Cardiac ventricle fibroblast (primary cell): ENCODE measurements at places on chromosomes 4 and X. TPM values are rescaled to one million over a fixed set of nuclear protein-coding genes. Genes with fewer than 3 reads are reported as not detected.

CENPE gene
- 1.6 and 2.0 TPM in 2 replicates for total RNA-seq

TKTL2 gene
- total RNA-seq, result not detected in 2 replicates

BEND4 gene
- total RNA-seq, result not detected in 2 replicates

SLC2A9 gene
- total RNA-seq, result 2.7 and 2.9 TPM in 2 replicates

TENT5D gene
- total RNA-seq, result not detected in 2 replicates

NAA11 gene
- not detected in 2 replicates for total RNA-seq
